ENCODE measurements at places on chromosomes 4 and X. TPM values are rescaled to one million over a fixed set of nuclear protein-coding genes. Genes with fewer than 3 reads are reported as not detected.

DNA sequence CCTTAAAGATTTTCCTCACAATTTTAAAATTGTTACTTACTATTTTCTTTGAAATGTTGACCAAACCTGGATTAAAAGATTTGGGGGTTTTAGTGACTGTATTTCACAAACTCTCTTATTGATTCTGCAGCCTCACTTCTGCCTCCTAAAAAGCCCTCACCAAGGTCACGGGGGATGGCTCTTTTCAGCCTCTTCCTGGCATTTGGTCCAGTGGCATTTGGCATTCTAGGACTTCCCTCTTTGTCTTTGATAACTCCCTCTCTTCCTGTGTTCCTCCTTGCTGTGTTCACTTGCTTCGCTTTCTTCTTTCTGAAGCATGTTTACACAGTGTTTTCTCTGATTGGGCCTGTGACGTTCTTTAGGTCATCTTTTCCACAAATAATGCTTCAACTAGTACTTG, 21.5 kb downstream of the PKD2 start:
- DNase-seq = no peak

GRCh38 chr4:68375667-68376559, 26.0 kb upstream of the YTHDC1 start:
- DNase-seq = peak; percentile 50

DNA sequence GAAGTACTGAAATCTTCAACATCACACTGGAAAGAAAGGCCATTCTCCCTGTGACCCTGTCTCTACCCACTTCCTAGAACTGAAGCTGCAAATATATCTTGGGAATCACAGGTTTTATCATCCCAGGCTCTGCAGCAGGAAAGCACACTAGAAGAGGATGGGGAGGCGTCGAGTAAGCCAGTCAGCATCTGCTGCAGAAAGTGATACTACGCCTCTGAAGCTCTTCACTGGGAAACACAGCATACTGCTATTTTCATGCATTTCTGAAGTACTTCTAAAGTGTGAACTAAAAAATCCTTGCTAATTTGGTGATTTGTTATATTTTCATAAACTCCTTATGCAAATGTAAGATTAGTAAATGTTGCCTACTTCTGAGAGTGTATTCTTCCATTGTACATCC, 29.1 kb downstream of the RAB33B start:
- no peak for DNase-seq

GRCh38 chrX:119981286-119982070, 37.9 kb upstream of the NKAP start:
- no peak for DNase-seq

DNA sequence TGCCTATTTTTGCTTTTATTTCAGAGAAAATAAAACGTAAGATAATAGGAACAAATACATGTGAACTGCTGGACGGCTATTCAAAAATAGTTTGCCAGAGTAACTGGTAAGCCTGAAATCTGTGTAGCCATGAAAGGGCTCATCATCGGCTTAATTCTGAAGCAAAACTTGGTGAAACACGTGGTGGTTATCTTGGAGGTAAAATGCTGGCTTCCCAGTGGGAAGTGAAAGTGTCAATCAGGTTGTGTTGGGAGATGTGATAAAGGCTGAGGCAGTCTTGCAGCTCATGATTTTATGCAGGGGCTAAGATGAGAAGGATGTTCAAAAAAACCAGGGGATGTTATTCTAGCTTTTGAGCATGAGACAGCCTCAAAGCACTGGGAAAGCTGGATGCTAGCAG, 36.1 kb upstream of the TLR2 start:
- DNase-seq = no peak

- no peak for DNase-seq
Observed at GRCh38 chr4:11106759-11107158, 321.9 kb downstream of the HS3ST1 start.

SLC25A14 gene
- total RNA-seq = 15.9 TPM

RHOXF1 gene
- total RNA-seq = not detected

GRCh38 chrX:31870267-31870666, 798.4 kb upstream of the FTHL17 start:
- no peak for DNase-seq

DNA sequence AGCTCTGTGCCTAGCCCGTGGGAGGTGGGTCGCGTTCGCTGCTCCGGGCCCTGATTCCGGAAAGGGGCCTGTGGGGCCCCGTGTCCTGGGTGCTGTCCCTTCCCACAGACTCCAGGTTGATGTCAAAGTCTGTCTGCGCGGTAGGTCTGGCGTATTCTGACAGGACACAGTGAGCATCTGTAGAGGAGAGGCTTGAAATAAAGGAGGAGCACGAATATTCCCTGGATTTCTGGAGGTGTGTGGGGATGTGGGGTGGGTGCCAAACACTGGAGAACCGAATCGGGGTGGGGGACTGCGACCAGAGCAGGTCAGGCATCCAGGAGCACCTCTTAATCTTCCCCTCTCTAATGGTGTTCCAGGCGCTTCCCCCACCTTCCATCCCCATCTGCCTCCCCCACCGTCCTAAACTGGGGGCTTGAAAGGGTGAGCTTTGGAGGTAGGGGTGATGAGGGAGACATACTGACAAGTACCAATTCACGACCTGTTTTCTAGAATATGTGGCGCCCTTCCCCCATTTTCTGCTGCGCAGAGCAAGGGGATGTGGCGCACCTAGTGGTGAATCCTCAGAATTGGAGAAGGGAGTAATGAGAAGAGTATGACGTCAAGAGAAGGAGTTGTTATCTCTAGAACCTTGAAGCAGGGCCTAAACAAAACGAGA, 877 bp downstream of the GPRASP1 start:
- DNase-seq = no peak

PDGFRA gene
- total RNA-seq = not detected

Measured in epithelial cell of proximal tubule (primary cell).